ENCODE measurements at places on chromosomes 1 and 21. TPM values are rescaled to one million over a fixed set of nuclear protein-coding genes. Genes with fewer than 3 reads are reported as not detected.

The HES4 gene
- total RNA-seq: 4.8 TPM

The HTR6 gene
- total RNA-seq: 0.66 TPM

The NBPF4 gene
- total RNA-seq: not detected

The HMCN1 gene
- total RNA-seq: 8.7 TPM

The GNG12 gene
- 33.0 TPM for total RNA-seq

The TMEM269 gene
- 0.45 TPM for total RNA-seq

The GPR161 gene
- total RNA-seq: 11.6 TPM

The LCE3A gene
- not detected for total RNA-seq

The SPRR1B gene
- not detected for total RNA-seq

The S100A13 gene
- total RNA-seq: 32.7 TPM

The MIXL1 gene
- 2.6 TPM for total RNA-seq

The DMBX1 gene
- not detected for total RNA-seq

The AMPD1 gene
- not detected for total RNA-seq

The ROR1 gene
- total RNA-seq: 94.3 TPM

The CFHR3 gene
- 2.0 TPM for total RNA-seq

The FAM43B gene
- total RNA-seq: 3.6 TPM

The NBPF6 gene
- not detected for total RNA-seq

The FLG2 gene
- not detected for total RNA-seq

The ITGB2 gene
- 0.63 TPM for total RNA-seq

Data from GM23338 (cell line).